ENCODE measurements at places on chromosomes 12 and 14. TPM values are rescaled to one million over a fixed set of nuclear protein-coding genes. Genes with fewer than 3 reads are reported as not detected.

GPRC5D gene
- total RNA-seq = not detected

GALNT4 gene
- total RNA-seq = 12.9 TPM

BCL11B gene
- 0.27 TPM for total RNA-seq

HSPB8 gene
- 21.9 TPM for total RNA-seq

CLEC4D gene
- not detected for total RNA-seq

PTCSC3 gene
- not detected for total RNA-seq
